ENCODE measurements at places on chromosomes 1 and 21.

DNA sequence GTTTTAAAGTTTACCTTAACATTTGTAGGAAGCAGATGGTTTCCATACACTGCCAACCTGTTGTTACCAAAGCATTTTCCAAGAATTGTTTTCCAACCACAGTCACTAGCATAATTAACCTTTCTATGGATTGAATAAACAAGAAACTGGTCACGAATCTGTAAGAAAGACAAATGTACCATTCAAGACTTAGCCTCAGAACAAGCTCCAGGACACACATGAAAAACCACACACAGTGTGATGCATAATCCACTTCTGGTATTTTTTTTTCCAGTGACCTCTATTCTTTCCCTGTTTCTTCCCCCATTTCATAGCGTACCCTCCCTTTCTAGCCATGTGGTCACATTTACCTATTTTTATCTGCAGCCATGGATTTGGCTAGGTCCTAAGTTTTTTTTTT, 29.6 kb upstream of the C1orf87 start:
- no peak for DNase-seq

DNA sequence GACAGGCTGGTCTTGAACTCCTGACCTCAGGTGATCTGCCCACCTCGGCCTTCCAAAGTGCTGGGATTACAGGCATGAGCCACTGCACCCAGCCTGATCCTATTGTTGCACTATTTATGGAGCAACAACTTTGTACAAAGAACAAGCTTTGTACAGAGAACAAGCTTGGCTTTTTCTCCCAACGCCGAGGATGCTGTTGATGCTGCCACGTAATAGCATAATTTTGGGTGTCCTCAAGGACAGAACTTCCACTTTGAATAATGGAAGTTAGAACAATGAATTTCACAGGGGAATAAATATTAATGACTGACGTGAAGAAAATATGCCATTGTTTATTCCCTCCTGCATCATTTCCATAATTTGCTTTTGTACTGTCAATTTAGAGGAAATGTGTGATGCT, 12.8 kb upstream of the RBP7 start:
- no peak for DNase-seq

DNA sequence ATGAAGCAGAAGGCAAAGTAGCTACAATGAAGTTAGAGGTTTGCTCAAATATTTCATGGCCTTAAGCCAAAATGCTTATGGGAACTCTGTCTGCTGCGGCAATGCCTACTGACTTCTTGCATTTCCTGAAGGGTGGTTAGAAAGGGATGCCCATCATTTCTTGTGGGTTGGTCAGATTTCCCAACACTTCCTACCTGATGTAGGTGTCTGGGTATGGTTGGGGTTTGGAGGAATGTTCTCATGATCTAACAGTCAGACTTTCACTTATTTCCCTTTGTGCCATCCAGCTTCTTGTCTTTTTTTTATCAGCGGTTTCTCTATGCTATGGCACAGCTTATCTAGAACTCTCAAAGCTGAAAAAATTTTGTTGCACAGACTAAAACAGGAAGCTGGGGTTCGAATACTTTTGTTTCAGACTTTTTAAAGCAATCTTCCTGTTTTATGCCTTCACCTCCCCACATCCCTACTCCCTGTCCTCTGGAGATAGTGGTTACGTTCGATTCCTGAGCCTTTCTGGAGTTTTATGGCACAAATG, 307.7 kb downstream of the USP25 start:
- DNase-seq, result no peak

DNA sequence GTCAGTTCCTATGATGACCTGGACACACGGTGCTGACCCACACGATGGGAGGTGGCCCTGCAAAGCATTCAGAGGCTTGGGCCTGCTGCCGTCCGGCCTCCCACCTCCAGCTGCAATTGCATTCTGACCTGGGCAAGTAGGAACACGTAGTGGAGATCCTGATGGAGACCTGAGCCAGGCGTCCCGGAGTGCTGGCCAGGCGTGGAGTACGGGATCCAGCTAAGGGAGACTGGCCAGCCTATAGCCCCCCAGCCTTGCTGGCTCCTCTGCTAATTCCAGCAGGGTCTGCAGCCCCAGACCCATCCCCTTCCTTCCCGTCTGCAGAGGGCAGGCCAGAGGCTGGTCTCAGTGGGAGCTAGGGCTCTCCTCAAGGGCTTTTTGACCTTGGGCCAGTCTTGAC, 11.2 kb downstream of the CD46 start:
- DNase-seq, result no peak

DNA sequence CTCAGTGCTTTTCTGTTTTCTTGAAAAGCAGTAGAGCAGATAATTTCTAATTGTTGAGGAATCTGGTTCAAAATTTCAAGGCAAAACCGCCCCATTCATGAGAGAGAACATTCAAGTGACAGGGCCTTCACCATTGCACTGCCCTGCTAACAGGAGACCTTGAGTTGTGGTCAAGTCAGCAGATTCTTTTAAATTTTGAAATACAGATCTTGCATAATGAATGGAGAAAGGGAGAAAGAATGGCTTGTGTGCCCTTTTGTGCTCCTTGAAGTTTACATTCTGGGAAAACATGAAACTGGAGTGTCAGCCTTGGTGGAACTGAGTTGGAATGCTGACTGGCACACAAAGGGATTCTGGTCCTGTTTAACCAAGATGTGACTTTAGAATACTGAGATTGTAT, 164.5 kb upstream of the UBE2U start:
- DNase-seq, result no peak

- no peak for DNase-seq
Measured at GRCh38 chr1:248822148-248823032, 3.3 kb downstream of the SH3BP5L start.

DNA sequence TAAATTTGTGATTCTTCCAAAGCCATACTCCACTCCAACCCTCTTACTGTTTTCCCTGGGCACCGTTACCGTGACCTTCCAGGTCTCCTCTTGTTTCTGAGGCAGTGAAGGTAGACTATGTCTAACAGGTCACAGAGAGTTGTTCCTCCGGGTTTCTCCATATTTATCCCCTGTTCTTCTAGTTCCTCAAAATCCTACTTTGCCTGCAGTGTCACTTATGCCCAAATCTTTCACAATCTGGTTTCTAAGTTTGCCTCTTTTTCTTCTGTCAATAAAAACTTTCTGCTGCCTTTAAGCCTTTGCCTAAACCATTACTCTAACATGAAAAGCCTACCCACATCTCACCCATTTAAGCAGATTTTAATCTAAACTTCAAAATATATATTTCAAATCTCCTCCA, 87.7 kb downstream of the C4BPA start:
- no peak for DNase-seq

DNA sequence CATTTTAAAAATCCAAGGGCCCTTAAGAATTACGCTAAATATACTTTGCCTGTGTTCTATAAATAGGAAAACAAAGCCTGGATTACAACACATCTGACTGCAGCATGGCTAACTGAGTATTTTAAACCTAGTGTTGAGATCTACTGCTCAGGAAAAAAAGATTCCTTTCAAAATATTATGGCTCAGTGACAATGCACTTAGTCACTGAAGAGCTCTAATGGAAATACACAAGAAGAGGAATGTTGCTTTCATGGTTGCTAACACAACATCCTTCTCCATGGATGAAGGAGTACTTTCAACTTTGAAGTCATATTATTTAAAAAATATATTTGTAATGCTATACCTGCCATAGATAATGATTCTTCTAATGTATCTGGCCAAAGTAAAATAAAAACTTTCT, 248.3 kb upstream of the NEGR1 start:
- DNase-seq, result no peak

DNA sequence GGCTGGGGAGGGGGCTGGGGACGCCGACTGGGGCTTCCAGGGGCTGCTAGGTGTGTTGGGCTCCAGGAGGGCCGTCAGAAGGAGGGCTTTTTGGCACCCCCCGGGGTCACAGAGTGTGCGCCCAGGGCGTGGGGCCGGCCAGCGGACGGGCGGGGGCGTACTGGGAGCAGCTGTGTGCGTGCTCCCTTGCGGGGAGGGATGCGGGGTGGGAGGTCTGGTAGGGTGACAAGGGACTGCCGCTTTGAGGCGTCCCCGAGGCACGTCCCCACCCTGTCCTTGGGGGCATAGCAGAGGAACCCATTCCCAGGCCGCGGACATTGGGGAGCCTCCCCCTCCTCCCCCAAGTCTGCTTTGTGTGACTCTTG, 1.1 kb downstream of the FOXO6 start:
- peak; percentile 20 for DNase-seq

DNA sequence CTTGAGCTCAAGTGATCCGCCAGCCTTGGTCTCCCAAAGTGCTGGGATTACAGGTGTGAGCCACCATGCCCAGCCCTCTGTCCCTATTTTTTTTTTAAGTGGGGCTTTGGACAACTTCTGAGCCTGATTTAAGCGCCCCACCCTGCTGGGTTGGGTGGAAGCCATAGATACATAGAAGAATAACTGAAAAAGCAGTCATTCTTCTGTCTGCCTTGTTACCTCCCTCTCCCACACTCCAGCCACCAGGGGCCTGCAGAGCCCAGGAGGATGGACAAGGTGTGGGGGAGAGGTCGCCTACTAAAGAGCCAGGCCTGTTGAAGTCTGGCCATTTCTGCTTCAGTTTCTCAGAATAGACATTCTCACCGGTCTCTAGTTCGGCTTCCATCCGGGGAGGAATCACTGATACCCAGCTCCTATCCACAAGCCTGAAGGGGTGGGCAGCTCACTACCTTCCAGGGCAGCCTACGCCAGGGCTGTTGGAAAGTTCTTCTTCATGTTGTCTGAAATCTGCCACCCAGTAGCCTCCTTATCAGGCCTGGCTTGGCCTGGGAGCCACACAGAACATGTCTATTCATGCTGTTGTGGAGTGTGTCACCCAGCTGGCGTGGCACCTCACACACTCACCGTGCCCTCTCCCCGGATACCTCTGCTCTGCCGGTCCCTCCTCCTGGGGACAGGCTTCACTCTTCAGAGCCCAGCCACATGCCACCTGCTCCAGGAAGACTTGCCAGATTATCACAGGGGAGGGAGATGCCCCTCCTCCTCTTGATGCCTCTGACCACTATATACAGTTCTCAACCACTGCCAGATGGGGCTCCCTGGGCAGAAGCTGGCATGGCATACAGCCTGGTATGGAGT, 27.7 kb downstream of the KNCN start:
- no peak for DNase-seq

- no peak for DNase-seq
Measured at GRCh38 chr21:33368576-33368975, 34.6 kb upstream of the IFNGR2 start.

DNA sequence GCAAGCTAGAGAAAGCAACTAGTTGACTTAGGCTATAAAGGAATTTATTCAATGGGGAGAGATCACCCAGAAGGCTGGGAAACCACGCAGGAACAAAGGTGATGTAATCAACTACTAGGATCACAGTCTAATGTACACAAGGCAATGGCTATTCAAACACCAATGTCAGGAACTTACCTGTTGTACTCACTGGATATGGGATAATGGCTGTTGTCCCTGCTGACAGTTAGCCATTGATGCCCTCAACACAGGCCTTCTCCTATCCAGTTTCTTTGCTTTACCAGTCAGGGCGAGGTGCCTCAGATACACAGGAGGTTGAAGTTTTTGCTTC, 32.3 kb downstream of the C21orf91 start:
- DNase-seq, result no peak

DNA sequence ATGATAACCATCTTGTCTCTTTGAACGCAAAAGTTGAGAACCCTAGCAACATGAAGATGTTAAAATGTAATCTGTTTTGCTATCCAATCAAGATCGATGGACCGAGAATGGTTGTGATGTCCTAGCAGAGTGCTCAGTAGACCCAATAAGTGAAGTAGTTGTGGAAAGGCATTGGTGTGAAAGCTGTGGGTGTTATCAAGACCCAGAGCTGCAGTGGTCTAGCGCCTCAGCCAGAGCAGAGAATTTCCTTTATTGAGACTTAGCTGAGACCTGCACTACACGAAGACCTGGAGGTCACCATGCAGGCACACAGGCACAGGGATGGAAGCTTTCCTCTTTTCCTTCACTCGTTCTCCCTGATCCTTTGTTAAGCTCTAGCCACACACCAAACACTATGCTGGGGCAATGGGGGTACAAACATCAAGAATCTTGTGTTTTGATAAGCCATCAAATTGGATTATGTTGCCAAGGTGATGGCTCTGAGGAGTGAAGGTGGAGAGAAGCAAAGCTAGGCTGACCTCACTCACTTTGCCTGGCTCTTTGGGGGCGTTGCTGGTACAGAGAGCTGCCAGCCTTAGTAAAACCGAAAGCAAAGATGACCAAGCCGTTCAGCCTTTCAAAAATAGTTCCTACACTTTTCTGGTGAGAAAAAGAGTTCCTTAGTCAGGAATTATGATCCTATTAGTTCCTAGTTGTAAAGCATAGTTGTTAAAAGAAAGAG, 24.1 kb downstream of the METTL13 start:
- DNase-seq, result no peak

GRCh38 chr21:32367158-32367557, 25.7 kb downstream of the URB1 start:
- no peak for DNase-seq
